ENCODE measurements at places on chromosomes 16 and 17. TPM values are rescaled to one million over a fixed set of nuclear protein-coding genes. Genes with fewer than 3 reads are reported as not detected.
A peak's percentile ranks its signal among the peaks of the same experiment; 100 is the strongest.

DNA sequence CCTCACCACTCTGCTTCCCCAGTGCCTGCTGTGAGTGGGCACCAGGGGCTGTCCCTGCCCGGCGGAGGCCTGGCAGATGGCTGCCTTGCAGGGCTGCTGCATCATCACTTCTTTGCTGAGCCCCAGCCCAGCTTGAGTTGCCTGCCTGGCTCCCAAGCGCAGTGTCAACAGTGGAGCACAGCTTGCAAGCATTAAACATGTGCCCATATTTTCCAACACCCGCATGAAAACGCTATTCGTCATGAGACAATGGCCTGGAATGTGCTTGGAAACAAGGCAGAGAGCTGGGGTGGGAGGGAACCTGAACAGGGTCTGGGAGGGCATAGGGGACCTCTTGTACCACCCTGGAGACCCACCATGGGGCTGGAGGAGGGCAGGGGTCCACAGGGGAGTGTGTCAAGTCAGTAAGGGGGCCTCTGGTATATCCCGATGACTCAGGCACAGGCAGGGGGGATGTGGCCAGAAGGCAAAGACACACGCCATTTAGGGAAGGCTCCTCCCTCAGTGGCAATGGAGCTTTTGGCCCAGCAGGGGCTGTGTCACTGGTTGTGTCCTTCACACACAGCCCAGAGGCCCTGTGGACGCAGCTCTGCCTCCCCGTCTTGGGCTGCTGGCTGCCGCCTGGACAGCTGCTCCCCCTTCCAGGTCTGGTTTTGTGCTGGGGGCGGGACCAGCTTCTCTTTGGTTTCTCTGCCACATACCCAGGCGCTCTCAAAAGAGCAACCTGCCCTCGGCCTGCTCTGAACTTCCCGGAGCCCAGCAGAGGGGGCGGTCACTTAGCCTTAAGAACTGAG, 17.4 kb upstream of the MTSS2 start:
- no peak overlapping the region for H3K4me3 ChIP-seq
- peaks cover 76% of the 10 kb centered on the region for H3K4me1 ChIP-seq
- no peaks in the 10 kb centered on the region for H3K27me3 ChIP-seq
- H3K27ac ChIP-seq: peak overlapping the region; percentile 84
- H3K36me3 ChIP-seq: no peaks in the 10 kb centered on the region

- H3K4me1 ChIP-seq: peaks cover 33% of the 10 kb centered on the region
- peak; percentile 57 for DNase-seq
- peak overlapping the region; percentile 79 for H3K27ac ChIP-seq
- no peaks in the 10 kb centered on the region for H3K36me3 ChIP-seq
Measured at GRCh38 chr16:69839240-69839688, 77.1 kb downstream of the WWP2 start.

- no peak for DNase-seq
- no peaks in the 10 kb centered on the region for H3K4me1 ChIP-seq
- H3K27ac ChIP-seq: no peak overlapping the region
- H3K36me3 ChIP-seq: no peaks in the 10 kb centered on the region
Measured at GRCh38 chr17:32215696-32216095, 49.9 kb upstream of the RHBDL3 start.

- H3K27ac ChIP-seq: peak overlapping the region; percentile 61
- no peaks in the 10 kb centered on the region for H3K36me3 ChIP-seq
- H3K4me3 ChIP-seq: no peak overlapping the region
- no peaks in the 10 kb centered on the region for H3K4me1 ChIP-seq
Measured at GRCh38 chr17:15920758-15921239, 24.1 kb upstream of the ADORA2B start.

GRCh38 chr16:15566095-15566494, 76.9 kb downstream of the MARF1 start:
- no peak overlapping the region for H3K4me3 ChIP-seq
- no peaks in the 10 kb centered on the region for H3K27me3 ChIP-seq
- no peaks in the 10 kb centered on the region for H3K4me1 ChIP-seq
- no peak for DNase-seq

KRTAP1-1 gene
- not detected for total RNA-seq

KRTAP9-4 gene
- total RNA-seq: not detected

RASD1 gene
- total RNA-seq: 23.5 TPM

FBXO31 gene
- 140 TPM for total RNA-seq
